ENCODE measurements at places on chromosomes 3 and 15.

DNA sequence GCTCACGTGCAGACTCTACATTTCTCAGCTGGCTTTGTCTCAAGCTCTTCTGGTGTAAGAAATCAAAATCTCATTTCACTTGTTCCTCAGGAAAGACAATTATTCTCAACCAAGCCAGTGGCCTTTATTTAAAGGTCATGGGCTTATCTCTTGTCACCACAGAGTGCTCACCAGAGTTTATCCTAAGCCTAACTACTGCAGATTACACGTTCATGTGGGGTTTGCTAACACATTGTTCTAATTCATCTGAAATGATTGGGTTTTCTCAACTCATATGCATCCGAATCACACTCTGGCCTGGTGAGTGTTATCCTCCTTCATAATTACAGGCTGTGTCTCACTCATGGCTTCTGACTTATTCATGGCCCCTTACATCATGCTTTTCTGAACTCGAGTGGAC lies 83.3 kb upstream of the TSC22D2 start:
- DNase-seq, result no peak

DNA sequence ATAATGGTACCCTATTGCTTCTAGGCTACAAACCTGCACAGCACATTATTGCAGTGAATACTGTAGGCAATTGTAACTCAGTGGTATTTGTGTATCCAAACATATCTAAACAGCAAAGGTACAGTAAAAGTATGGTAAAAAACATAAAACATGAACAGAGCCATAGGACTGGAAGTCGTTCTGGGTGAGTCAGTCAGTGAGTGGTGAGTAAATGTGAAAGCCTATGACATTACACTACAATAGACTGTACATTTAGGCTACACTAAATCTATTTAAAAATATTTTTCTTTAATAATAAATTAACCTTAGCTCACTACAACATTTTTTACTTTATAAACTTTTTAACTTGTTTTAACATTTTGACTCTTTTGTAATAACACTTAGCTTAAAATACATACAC lies 21.3 kb downstream of the RAB6B start:
- no peak for DNase-seq

- DNase-seq, result no peak
Observed at GRCh38 chr3:99878005-99878404, 60.3 kb downstream of the CMSS1 start.

DNA sequence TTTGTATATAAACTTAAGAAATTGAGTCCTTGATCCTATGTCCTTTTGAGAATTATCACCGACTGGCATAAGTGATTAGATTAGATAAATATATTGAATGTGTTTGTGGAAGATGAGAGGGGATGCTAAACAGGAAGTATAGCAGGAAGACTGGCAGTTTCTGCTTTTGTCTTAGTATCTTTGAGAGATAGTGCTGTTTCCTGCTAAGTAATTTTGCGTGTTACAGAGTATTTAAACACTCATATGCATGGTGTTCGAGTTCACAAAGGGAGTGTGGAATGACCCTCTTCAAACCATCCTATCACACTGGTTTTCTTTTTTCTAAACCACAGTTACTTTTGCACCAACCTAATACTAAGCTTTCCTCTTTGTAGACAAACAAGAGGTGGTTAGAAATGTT lies 106.0 kb downstream of the KLHL25 start:
- no peak for DNase-seq

DNA sequence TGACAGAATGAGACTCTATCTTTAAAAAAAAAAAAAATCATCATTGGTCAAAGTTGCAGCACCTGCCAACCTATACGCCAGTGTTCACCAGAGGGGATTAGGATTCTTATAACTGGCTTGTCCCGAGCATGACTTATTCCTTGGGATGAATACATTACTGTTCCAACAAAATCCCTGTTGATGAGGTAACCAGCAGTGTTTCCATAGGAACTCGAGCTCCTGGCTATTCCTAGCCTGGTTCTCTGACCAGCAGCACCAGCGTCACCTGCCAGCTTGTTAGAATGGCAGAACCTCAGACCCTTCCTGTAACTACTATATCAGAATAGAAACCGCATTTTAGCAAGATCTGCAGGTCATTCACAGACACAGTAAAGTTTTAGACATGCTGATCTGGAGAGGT lies 364.4 kb downstream of the PTPRG start:
- no peak for DNase-seq

DNA sequence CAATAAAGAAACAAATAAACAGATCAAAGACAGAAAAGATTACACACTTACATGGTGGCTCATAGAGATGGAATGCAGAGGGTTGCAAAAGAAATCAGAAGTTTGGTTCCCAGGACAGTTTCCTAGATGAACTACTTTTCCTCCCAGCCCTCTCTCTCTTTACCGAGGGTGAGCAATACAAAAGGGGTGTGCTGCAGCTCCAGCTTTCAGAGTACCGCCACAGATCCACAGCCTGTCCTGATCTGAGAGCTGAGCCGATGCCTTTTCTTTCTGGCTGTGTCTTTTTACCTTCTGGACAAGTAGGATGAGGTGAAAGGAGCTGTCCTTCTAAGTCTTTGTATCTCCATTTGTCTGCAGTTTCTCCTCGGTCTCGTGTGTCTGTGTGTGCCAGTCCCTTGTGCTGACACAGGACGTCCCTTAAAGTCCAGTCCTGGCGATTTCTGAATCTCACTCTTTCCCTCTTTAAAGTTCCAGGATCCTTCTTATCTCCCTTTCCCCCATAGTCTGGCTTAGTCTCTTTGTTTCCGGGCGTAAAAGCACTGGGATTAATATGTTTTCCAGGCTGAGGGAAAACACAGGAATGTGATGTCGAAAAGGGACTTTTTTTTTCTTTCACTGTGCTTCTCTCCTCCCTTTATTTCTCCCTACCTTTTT lies 540 bp downstream of the CCDC80 start:
- DNase-seq, result no peak

GRCh38 chr3:177481329-177481728 lies 284.0 kb upstream of the TBL1XR1 start:
- DNase-seq, result no peak

- DNase-seq, result no peak
Observed at GRCh38 chr3:67418426-67419217, 235.8 kb downstream of the SUCLG2 start.

GRCh38 chr3:142614059-142614626 lies 17.9 kb downstream of the PLS1 start:
- no peak for DNase-seq

- DNase-seq, result no peak
Observed at GRCh38 chr3:165181556-165181955, 14.6 kb downstream of the SLITRK3 start.

DNA sequence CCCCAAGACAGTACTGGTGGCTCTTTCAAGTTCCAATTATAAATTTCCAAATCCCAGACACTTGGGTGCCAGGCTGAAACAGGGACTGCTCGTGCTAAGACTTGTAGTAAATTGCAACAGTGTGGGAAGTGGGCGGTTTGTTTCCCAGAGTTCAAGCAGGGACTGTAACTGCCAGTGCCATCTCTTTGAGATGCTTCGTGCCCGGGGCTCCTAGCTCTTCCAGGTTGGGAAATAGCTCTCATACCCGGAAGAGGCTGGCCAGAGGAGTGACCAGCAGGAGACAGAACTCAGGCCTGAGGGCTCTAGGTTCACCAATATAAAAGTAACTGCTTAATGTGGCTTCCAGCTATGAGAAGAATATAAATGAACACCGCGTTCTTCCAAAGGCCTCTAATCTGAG lies 54.0 kb upstream of the NEO1 start:
- DNase-seq, result no peak
